Stimulated activated CD4-positive, alpha-beta T cell treated with anti-CD3 and anti-CD28 coated beads, TNF-alpha, amount 100 ng/mL, for 1 hour (primary cell): ENCODE measurements at places on chromosomes 4 and X.

DNA sequence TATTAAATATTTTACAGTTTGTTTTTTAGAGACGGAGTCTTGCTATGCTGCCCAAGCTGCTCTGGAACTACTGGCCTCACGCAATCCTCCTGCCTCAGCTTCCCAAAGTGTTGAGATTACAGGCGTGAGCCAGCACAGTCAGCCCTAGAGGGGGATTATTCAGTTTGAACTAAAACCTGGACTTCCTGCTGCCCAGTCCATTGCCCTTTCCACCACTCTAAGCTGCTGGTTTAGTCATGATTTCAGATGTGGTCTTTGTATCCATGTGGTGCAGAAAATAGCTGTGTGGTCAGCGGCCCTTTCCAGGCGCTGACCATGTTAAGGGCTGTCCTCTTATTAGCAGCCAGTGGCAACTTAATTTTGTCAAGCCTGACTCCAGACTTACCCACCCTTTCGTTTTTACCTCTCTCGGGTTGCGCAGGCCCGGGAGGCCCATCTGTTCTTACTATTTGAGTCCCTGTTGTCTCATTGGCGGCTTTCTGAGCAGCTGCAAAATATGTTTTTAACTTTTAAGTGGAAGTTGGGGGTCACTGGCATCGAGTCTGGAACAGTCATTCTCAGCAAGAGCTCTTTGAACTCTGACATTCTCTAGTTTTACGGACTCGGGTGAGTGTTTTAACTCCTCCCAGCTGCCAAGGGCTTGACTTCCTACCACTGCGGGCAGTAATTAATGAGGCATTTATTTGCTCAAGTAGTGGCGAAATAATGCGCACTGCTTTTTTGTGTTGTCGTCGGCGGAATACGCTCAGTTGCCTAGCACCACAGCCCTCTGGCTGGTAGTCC is 773 bp upstream of the VMA21 start:
- DNase-seq = no peak

DNA sequence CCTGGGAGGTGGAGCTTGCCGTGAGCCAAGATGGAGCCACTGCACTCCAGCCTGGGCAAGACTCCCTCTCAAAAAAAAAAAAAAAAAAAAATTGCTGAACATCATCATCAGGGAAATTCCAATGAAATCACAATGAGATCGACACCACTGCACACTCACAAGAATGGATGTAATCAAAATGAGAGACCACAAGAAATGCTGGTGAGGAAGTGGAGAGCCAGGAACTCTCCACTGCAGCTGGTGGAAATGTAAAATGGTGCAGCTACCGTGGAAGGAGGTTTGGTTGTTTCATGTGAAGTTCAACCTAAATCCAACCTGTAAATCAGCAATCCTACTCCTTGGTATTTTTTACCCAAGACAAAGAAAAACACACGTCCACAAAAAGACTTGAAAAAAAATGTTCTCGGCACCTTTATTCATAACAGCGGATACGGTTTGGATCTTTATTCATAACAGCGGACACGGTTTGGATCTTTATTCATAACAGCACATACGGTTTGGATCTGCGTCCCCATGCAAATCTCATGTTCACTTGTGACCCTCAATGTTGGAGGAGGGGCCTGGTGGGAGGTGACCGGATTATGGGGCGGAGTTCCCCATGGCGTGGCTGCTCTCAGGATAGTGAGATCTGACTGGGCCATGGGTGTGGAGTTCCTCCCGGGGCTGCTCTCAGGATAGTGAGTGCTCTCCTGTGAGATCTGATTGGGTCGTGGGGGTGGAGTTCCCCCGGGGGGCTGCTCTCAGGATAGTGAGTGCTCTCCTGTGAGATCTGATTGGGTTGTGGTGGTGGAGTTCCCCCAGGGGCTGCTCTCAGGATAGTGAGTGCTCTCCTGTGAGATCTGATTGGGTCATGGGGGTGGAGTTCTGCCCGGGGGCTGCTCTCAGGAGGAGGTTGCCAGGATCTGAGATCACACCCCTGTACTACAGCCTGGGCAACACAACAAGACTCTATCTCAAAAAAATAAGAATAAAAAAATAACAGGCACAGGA is 7.7 kb downstream of the GAK start:
- DNase-seq = no peak

GRCh38 chrX:153372949-153373348 is 28.2 kb downstream of the PNMA6E start:
- DNase-seq = no peak

GRCh38 chr4:153497988-153498967 is 32.1 kb downstream of the TMEM131L start:
- no peak for DNase-seq

DNA sequence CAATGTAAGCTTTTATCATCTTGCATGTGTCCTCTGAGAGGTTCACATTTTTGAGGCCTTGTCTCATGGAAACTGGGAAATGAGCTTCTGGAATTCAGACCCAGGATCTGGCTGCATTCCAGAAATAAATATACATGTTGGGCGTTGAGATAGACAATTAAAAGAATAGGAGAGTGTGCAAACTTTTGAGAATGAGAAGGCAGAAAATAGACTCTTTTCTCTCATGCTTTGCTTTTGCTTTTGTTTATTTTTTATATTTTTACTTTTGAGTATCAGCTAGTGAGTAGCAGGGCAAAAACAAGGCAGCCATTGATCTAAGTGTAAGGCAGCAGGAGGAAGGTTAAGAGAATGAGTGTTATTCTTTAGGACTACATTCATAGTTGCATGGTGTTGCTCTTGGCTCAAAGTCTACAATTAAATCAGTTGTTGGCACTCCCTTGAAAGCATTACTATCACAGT is 12.4 kb downstream of the SHROOM3 start:
- no peak for DNase-seq

GRCh38 chr4:103802766-103803165 is 83.0 kb upstream of the TACR3 start:
- no peak for DNase-seq

- DNase-seq = no peak
Measured at GRCh38 chr4:2356123-2357069, 62.0 kb downstream of the ZFYVE28 start.

DNA sequence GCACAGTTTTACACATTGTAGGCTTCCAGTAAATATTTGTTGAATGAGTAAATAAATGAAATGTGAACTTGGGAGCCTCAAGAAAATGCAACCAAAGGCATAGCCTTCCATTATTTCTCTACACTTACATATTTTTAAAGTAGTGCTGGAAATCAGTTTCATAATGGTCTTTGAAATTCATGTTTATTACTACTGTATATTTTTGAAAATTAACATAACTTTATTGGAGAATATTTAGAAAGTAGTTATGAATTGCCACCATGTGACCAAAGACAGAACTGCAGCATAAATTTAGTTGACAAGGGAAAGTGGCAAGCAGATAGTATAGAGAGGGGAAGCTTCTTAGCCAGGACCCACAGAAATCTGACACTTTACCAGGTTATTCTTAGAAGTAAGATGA is 6.4 kb downstream of the TCEAL8 start:
- no peak for DNase-seq
